ENCODE measurements at places on chromosomes 11 and 22. TPM values are rescaled to one million over a fixed set of nuclear protein-coding genes. Genes with fewer than 3 reads are reported as not detected.
A peak's percentile ranks its signal among the peaks of the same experiment; 100 is the strongest.

DNA sequence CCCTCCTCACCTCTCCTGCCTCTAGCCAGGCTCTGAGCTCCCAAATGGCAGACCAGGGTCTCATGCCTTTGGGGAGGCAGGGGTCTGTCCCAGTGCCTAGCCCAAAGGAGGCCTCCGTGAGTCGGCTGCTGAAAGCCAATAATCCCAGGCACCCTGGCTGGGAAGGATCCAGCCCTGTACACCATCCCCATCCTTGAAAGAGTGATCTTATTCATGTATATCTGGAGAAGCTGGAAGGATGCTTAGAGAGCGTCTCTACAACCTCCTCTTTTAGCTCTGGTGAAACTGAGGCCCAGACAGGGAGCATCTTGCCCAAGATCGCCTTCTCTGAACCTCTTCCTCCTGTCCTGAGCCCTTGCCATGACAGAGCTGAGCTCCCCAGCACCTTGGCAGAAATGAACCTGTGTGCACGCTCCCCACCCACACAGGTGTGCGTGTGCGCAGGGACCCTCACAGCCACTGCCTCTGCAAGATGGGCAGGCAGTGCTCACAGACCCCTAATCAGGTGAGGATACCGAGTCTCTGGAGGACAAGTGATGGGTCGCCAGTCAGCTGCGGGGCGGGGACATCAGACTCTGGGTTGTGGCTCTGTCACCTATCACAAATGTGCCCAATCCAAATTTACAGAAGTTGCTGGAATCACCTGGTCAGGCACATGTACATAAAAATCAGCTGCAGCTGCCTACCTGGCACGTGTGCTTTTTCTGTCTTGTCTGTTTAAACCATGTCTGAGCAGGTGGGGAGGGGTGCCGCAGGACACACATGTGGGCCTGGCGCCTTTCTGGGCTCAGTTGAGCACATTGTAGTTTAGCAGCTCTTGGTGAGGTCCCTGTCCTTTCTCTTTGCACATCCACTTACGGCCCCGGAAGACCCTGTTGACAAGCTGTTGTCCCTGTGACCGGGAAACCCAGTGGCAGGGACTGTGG lies 49.3 kb upstream of the WNT7B start:
- H3K27me3 ChIP-seq = peaks cover 9% of the 10 kb centered on the region
- H3K4me3 ChIP-seq = no peak overlapping the region
- peaks cover 2% of the 10 kb centered on the region for H3K4me1 ChIP-seq
- H3K36me3 ChIP-seq = no peaks in the 10 kb centered on the region
- H3K27ac ChIP-seq = no peak overlapping the region

The FXYD2 gene
- total RNA-seq = 0.33 TPM

DNA sequence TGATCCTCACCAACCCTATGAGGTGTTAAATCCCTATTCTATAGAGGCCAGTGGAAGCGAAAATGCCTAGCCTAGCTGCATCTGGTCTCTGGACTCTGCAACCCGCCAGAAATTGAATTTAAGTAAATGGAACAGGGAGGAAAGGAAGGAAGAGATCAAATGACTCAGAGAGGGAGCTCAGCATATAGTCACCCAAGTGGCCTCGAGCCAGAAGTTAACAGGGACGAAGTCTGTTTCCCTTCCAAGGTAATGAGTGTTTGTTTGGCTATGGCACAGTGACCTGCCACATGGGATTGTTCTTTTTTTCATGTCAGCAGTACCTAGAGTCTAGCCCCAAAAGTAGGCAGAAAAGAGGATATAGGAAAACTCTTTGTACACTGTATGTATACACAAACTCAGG lies 66.3 kb downstream of the PAK1 start:
- no peak overlapping the region for H3K4me3 ChIP-seq
- peak; percentile 90 for DNase-seq
- H3K27me3 ChIP-seq = no peaks in the 10 kb centered on the region
- H3K36me3 ChIP-seq = no peaks in the 10 kb centered on the region
- H3K27ac ChIP-seq = no peak overlapping the region

DNA sequence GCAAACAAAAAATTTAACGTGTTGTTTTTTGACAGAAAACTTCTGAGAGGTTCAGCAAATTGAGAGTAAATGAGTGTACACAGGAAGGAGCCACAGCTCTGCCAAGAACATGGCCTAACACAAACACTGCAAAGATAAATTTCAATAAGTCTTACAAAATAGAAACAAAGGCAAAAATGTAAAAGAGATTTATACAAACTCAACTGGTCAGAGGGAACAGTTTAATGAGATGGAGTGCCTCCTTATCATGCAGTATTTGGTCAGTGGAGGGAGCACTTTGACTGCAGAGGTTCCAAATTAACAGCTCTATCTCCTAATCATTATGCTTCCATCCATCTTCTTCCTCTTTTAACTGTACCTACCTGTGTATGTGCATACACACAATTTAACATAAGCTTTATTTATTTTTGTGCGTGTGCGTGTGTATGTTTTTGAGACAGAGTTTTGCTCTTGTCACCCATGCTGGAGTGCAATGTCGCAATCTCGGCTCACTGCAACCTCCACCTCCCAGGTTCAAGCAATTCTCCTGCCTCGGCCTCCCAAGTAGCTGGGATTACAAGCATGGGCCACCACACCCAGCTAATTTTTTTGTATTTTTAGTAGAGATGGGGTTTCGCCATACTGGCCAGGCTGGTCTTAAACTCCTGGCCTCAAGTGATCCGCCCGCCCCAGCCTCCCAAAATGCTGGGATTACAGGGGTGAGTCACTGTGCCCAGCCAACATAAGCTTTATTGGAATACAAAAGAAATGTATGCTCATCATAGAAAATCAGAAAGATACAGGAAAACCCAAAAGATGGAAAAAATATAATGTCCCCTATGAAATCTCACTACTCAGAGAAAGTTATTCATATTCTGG lies 111.9 kb downstream of the MRTFA start:
- no peaks in the 10 kb centered on the region for H3K36me3 ChIP-seq
- DNase-seq = peak; percentile 70
- H3K4me1 ChIP-seq = peaks cover 5% of the 10 kb centered on the region
- no peaks in the 10 kb centered on the region for H3K27me3 ChIP-seq
- H3K27ac ChIP-seq = no peak overlapping the region
- no peak overlapping the region for H3K4me3 ChIP-seq

DNA sequence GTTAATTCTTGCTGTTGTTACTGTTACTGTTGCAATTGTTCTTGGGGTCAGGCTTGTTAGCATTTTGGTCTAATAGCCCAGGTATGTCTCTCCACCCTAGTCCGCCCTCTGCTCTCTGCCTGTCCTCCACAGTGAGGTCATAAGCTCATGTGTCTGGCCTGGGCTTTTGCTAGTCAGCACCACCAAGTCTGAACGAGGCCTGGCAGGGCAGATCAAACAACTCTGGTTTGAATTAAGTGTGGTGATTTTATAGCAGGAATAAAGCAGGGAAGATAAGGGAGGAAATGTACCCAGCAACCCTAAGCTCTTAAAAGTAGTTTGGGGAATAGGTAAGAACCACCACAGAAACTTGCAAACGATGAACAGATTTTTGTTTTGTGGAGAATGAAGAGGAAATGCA lies 98.7 kb downstream of the ABTB2 start:
- H3K36me3 ChIP-seq = no peaks in the 10 kb centered on the region
- H3K27me3 ChIP-seq = no peaks in the 10 kb centered on the region
- peaks cover 1% of the 10 kb centered on the region for H3K4me1 ChIP-seq
- no peak for DNase-seq
- no peak overlapping the region for H3K27ac ChIP-seq
- no peak overlapping the region for H3K4me3 ChIP-seq

- H3K4me1 ChIP-seq = no peaks in the 10 kb centered on the region
- no peaks in the 10 kb centered on the region for H3K27me3 ChIP-seq
- H3K27ac ChIP-seq = no peak overlapping the region
- no peak for DNase-seq
Measured at GRCh38 chr11:129427376-129427775, 51.7 kb downstream of the BARX2 start.

DNA sequence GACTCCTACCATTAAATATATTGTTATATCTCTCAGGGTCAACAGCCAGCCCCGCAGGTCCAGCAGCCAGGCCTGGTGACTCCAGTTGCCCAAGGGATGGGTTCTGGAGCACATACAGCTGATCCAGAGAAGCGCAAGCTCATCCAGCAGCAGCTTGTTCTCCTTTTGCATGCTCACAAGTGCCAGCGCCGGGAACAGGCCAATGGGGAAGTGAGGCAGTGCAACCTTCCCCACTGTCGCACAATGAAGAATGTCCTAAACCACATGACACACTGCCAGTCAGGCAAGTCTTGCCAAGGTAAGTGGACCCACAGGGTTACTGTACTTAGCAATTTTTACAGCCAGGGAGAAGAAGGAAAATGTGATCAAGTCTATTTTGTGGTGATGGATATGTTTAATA lies 35.1 kb downstream of the EP300 start:
- no peak for DNase-seq
- no peaks in the 10 kb centered on the region for H3K27me3 ChIP-seq
- H3K27ac ChIP-seq = no peak overlapping the region
- peaks cover 2% of the 10 kb centered on the region for H3K4me1 ChIP-seq
- H3K4me3 ChIP-seq = no peak overlapping the region

DNA sequence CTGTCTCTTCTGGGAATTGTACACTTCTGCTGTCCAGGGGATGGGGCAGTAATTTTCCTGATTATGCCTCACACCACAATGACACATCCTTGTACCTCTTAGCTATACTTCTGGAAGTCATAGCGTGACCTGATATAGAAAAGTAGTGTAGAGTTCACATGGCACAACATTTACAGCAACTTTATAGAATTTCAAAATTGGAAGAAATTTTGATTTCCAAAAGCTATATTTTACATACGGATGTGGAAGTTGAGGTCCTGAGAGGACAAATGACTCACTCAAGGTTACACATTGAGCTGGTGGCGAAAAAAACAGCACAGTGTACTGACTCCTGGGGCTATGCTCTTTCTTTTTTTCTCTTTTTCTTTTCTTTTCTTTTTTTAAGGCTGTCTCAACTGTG lies 6.3 kb upstream of the CYP2R1 start:
- no peak for DNase-seq
- no peak overlapping the region for H3K4me3 ChIP-seq
- no peaks in the 10 kb centered on the region for H3K4me1 ChIP-seq
- H3K27ac ChIP-seq = no peak overlapping the region

DNA sequence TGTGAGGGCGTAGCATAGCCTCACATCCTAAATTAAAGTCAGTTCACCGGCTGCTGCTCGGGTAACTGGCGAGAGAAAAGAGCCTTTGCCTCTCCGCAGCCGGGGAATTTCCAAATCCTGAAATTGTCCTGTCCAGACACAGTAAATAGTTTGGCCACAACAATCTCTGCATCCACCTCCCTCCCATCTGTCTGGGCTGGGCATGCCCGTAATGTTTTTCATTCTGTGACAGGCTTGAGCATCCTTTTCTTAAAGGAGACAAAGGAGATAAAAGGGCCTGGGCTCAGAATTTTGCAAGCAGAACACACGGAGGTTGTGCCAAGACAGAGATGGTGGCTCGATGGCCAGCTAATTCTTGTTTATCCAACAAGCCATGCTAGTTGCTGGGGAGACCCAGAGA lies 19.2 kb upstream of the CBX6 start:
- no peaks in the 10 kb centered on the region for H3K36me3 ChIP-seq
- no peak for DNase-seq
- H3K27me3 ChIP-seq = peaks cover 8% of the 10 kb centered on the region
- no peak overlapping the region for H3K4me3 ChIP-seq
- no peaks in the 10 kb centered on the region for H3K4me1 ChIP-seq

DNA sequence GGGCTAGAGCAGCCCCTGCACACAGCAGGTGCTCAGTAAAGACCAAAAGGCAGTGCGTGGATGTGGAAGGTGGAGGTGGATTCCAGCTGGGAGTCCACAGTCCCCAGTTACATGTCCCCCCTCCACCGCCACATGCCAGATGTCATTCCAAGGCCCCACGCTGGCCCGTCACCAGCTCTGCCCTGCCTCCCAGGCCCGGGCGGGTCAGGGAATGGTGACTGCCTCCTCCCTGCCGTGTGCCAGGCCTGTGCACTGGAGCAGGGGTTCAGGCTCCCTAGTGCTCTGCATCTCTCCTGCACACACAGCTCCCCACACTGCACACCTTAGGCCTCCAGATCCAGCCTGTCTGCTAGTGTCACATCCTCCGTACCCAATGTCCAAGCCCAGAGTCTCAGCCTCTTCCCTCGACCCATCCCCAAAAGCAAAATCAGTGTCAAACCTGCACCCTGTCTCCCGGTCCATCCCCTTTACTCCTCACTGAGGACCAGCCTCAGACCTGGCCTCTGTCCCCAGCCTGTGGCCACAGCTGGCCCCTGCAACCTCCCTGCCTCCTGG lies 40.2 kb upstream of the PRODH start:
- no peaks in the 10 kb centered on the region for H3K27me3 ChIP-seq
- H3K36me3 ChIP-seq = no peaks in the 10 kb centered on the region
- no peak for DNase-seq
- H3K27ac ChIP-seq = no peak overlapping the region
